Progenitor cell of endocrine pancreas (in vitro differentiated cells): ENCODE measurements at places on chromosomes 5 and 9.

DNA sequence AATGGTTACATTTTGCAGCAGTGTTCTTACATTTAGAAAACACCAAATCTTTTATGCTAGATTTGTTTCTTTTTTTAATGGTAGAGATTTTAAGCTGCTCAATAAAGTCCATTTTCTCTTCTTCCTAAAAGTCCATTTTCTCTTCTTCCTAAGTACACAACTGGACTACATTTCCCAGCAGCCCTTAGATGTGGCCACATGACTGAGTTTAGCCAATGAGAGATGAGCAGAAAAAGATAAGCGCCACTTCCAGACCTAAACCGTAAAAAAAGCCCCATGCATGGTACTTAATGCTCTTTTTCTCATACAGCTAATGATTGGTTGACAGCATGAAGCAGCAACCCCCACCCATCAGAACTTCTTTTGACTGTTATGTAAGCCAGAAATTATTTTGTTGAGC, 206.7 kb downstream of the FAM114A2 start:
- DNase-seq, result no peak

DNA sequence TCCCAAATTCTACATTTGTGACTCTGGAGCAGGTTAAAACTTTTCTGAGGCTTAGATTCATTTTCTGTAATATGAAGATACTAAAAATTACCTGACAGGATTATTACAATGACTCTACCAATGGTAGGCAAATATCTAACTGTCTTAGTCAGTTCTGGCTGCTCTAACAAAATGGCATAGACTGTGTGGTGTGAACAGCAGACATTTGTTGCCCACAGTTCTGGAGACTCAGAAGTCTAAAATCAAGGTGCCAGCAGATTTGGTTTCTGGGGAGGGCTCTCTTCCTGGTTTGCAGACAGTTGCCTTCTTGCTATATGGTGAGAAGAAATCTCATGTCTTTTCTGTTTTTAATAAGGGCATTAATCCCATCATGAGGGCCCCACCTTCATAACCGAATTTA, 245.1 kb downstream of the MAST4 start:
- DNase-seq, result no peak

DNA sequence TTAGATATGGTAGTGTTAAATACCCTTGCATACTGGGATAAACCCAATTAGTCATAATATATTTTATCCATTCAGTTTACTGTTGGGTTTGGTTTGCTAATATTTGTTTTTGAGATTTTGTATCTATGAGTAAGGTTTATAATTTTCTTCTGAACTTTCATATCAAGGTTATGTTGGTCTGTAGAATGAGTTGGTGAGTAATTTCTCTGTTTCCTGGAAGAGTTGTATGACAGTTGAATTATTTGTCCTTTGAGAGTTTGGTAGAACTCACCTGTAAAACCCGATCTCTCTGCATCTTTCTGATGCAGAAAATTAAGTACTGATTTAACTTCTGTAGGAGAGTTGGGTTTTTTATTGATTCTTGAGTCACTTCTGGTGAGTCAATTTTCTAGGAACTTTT, 20.4 kb downstream of the DDX4 start:
- DNase-seq, result no peak

- DNase-seq, result no peak
These were observed 363.3 kb upstream of the MEF2C start for GRCh38 chr5:89246252-89246651.

GRCh38 chr9:82531795-82532194, 531.1 kb downstream of the RASEF start:
- DNase-seq, result no peak

DNA sequence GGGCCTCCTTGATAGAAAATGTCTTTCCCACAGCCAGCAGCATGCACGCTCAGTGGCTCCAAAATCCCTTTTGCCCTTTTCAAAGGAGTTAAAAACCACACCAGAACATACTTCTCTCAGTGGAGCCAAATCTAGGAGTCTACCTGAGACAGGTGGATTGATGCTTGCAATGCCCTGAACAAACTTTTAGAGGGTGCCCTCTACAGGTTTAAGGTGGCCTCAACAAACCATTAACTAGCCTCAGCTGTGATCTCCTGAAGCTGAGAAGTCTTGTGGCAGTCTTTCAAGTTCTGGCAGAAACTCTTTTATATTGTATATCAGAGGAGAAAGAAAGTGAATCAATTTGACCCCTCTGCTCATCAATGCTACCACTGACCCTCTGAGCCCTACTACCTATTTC, 125.4 kb downstream of the MED27 start:
- no peak for DNase-seq
